ENCODE measurements at places on chromosomes 5 and 9. TPM values are rescaled to one million over a fixed set of nuclear protein-coding genes. Genes with fewer than 3 reads are reported as not detected.

GRCh38 chr9:122020398-122020797, 72.7 kb downstream of the TTLL11 start:
- DNase-seq = no peak

GRCh38 chr5:136235321-136235720, 42.4 kb upstream of the SMIM32 start:
- DNase-seq = no peak

GRCh38 chr5:40652441-40653220, 27.1 kb upstream of the PTGER4 start:
- no peak for DNase-seq

- DNase-seq = no peak
Observed at GRCh38 chr9:81097131-81097847, 592.1 kb downstream of the TLE1 start.

Gene CD72
- polyA plus RNA-seq = 4.1 TPM

Gene KIF12
- polyA plus RNA-seq = 249 TPM

Gene ACSL6
- polyA plus RNA-seq = 2.4 TPM
